ENCODE measurements at places on chromosomes 1 and 21.

DNA sequence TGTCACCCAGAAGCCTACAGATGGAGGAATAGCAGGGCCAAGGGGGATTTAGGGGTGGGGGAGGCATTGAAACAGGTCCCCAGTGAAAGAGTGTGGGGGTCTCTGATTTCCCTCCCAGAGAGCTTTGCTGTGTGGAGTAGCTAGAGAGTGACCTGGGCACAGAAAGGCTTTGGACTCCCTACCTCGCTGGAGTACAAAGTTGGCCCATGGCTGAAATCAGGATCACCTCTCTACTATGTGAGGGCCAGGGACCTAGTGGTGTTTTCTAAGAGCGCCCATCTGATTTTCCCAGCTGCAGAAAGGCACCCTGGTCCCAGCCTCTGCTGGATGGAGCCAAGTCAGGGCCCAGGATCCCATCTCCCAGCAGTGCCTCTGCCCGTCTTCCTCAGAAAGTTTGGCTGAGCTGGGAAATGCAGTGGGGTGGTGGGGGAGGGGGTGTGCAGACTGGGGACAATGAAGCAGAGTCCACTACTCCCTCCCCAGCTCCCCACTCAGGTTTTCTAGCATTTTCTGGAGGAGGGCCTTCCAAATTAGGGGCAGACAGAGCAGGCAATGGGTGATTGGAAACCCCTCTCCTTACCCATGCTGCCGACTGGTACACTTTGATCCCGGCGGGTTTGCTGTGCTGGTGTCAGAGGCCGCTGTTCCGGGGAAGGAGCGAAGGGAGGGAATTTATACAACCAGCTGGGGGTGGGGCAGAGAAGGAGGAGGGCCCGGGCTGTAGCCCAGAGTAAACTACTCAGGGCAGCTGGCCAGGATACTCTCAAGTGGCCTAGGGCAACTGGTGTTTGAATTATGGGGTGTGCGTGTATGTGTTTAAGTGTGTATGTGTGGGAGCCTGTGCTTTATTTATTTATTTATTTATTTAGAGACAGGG lies at the start of gene SELENBP1:
Gene SELENBP1 (minus strand): TSS at position 648 of the 877 bp plus-strand sequence. CDS start 64 bp downstream, at position 584.
- no peak for DNase-seq

- DNase-seq: no peak
Observed at GRCh38 chr1:1254667-1254998, 8.1 kb upstream of the C1QTNF12 start.

DNA sequence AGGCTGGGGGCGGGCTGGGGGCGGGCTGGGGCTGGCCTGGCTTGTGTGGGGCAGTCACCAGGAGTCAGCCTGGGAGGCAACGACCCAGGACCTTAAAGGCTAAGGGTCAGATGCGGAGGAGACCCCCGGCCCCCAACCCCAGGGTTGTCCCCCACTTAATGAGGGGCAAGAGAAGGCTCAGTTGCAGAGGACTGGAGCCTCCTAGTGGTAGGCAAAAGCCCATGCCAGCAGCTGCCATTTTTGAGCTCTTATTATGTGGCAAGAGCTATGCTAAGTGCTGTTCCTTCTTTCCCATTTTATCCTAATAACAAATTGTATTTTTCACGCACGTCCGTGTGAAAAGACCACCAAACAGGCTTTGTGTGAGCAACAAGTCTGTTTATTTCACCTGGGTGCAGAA lies 8.0 kb downstream of the KIAA1614 start:
- DNase-seq: no peak

- no peak for DNase-seq
Observed at GRCh38 chr1:228098323-228098931, 4.7 kb downstream of the C1orf35 start.

GRCh38 chr1:209802780-209803152 lies 3.2 kb downstream of the IRF6 start:
- no peak for DNase-seq

DNA sequence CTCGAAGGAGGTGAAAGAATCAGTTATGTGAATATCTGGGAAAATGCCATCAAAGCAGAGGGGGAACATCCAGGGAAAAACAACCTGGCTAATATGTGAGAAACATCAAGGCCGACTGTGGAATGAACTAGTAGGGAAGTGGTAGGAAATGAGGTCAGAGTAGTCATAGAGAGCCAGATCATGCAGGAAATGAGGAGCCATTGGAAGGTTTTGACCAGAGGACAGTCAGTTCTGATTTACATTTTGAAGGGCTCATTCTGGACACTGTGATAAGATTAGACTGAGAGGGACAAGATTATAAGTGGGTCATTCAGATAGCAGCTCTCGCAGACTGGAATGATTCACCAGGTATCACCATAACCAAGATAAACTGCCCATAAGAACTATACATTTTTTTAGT lies 63.7 kb downstream of the SYT14 start:
- DNase-seq: no peak

GRCh38 chr1:117346206-117346928 lies 20.9 kb upstream of the MAN1A2 start:
- DNase-seq: no peak

GRCh38 chr1:94543893-94544635 lies 2.5 kb upstream of the F3 start:
- peak; percentile 34 for DNase-seq

- DNase-seq: no peak
Observed at GRCh38 chr21:44709426-44710293, 1.7 kb downstream of the TSPEAR start.

DNA sequence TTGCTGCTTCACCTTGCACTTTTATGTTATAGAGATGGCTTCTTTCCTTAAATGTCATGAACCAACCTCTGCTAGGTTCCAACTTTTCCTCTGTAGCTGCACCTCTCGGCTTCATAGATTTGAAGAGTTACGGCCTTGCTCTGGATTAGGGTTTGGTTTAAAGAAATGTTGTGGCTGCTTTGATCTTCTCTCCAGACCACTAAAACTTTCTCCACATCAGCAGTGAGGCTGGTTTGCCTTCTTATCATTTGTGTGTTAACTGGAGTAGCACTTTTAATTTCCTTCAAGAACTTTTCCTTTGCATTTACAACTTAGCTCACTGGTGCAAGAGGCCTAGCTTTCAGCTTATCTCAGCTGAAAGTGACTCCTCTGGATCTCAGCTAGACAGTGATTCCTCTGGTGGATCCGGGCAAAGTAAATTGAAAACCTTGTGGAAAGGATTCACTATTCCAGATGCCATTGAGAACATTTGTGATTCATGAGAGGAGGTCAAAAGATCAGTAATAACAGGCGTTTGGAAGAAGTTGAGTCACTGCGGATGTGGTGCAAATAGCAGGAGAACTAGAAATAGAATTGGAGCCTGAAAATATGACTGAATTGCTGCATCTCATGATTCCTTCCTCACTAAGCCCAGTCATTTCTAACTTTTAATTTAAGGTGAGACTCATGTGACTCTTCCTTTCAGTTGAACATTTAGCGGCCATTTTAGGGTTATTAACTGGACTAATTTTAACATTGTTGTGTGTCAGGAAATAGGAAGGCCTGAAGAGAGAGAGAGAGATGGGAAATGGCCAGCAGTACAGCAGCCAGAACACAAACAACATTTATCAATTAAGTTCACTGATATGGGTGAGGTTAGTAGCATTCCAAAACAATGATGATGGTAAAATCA lies 16.2 kb upstream of the RGS1 start:
- peak; percentile 20 for DNase-seq

GRCh38 chr1:33168556-33169289 lies 13.1 kb downstream of the TRIM62 start:
- DNase-seq: no peak

- peak; percentile 7 for DNase-seq
Observed at GRCh38 chr1:10692401-10693021, 103.9 kb downstream of the CASZ1 start.

- DNase-seq: no peak
Observed at GRCh38 chr21:43298546-43299440, 128.1 kb downstream of the SIK1 start.

DNA sequence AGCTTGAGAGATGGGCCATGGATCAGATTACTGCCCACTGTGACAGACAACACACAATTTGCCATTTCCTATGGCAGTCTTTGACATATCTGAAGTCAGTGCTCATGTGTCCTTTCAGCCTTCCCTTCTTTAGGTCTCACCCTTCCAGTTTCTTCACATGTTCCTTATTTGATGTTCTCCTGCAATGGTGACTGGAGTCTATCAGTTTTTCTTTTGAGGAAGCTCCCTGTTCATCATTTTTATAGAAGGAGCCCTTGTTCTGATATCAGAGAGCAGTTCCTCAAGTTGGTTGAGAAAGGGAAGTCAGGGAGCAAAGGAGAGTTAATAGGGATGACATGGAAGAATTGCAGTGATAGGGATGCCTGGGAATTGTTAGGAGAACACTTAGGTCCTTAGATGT lies 42.2 kb downstream of the DISC1 start:
- no peak for DNase-seq

DNA sequence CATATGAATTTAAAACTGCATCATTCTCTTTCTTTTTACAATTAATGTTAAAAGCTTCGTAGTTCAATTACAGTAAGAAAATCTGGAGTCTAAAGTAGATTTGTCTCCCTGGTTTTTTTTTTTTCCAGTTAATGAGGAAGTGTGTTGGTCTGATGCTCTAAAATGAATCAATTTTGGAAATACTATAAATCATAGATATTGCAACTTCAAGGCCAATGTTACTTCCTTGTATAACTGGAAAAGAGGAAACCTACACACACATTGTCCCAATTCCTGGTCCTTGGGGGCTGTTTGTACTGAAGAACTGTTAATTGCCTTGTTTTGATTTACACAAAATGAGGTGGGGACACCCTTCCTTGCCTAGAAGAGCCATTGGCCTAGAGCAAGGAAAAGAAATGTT lies 107.2 kb downstream of the RGS2 start:
- peak; percentile 15 for DNase-seq

GRCh38 chr1:15738416-15739113 lies 2.5 kb downstream of the SLC25A34 start:
- no peak for DNase-seq

GRCh38 chr21:45584786-45585185 lies 42.5 kb upstream of the SLC19A1 start:
- no peak for DNase-seq

DNA sequence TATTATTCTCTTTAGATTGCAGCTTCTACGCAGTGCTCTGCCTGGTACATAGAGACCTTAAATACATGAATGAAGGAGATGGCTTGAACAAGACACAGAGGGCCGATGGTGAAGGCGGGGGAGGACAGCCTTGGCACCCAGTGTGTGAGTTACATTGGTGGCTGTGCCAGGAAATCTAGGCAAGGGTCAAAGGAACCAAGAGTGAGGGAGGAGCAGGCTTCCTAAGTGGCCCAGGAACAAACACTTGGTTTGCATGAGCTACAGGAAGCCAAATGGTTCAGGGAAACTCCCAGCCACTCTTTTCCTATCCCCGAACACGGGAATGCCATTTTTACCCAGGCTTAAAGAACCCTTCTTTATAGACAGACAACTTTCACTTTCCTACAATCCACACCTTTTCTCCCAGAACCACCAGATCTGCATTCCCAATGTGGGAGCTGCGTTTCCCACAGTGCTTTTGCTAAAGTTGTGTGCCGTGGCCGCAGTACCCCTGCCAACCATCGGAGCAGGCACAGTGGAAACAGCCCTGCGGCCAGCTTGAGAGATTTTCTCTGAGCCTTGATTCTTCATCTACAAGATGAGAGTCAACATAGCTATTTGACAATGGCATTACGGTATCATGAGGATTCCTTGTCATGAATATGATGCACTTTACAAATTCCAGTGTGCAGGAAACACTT lies 3.5 kb upstream of the CLEC20A start:
- no peak for DNase-seq

DNA sequence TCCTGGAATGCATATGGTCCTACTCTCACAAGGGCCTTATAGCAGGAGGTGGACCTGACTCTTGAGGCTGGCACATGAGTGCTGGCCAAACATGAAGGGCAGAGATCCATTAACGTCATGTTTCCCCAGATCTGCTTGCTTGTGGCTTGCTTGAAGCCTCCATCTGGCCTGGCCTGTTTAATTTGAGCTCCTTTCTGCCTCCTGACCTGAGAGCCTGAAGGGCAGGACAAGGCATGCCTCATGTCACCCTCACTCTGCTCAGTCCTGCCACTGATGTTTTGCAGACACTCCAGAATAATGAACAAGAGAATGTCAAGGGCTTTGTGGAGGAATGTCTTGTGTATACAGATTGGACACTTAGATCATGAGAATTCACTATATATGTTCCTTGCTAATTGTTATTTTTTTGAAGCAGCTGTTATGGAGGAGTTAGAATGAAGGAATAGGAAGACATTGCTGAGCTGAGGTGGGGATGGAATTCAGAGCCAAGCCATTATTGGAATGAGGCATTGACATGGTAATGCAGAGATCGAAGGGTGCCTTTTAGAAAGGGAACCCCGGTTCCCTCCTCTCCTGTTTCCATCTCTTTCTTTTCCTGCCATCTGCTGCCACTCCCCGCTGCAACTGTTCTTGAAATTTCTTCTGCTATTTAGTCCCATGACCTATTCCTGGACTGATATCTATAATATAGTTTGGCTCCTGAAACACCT lies 457.0 kb upstream of the PROX1 start:
- no peak for DNase-seq

- no peak for DNase-seq
Observed at GRCh38 chr1:116178837-116179236, 67.6 kb downstream of the MAB21L3 start.

DNA sequence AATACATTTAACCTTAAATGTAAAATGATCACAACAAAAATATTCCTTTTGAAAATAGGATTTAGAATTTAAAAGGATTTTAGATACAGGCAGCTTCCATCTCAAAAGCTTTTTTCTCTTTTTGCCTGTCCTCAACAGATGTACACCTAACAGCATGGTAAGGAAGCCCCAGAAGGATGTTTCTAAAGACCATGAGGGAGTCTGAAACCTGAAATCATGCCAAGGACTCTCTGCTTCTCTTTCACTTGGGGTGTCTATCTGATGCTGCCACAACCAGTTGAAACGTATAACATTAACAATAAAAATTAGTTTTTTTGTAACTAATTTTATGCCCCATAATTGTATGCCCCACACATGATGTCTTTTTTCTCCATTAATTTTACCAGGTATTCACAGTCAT lies 5.4 kb upstream of the ZNF281 start:
- no peak for DNase-seq

GRCh38 chr1:240998024-240998423 lies 359.0 kb downstream of the RGS7 start:
- DNase-seq: no peak

GRCh38 chr1:197200272-197200899 lies 53.9 kb upstream of the ASPM start:
- no peak for DNase-seq

GRCh38 chr1:225654277-225654597 lies 1.3 kb upstream of the ENAH start:
- DNase-seq: no peak

GRCh38 chr1:163725551-163725950 lies 403.8 kb downstream of the NUF2 start:
- DNase-seq: no peak
